ENCODE measurements at places on chromosomes 16 and 17.

DNA sequence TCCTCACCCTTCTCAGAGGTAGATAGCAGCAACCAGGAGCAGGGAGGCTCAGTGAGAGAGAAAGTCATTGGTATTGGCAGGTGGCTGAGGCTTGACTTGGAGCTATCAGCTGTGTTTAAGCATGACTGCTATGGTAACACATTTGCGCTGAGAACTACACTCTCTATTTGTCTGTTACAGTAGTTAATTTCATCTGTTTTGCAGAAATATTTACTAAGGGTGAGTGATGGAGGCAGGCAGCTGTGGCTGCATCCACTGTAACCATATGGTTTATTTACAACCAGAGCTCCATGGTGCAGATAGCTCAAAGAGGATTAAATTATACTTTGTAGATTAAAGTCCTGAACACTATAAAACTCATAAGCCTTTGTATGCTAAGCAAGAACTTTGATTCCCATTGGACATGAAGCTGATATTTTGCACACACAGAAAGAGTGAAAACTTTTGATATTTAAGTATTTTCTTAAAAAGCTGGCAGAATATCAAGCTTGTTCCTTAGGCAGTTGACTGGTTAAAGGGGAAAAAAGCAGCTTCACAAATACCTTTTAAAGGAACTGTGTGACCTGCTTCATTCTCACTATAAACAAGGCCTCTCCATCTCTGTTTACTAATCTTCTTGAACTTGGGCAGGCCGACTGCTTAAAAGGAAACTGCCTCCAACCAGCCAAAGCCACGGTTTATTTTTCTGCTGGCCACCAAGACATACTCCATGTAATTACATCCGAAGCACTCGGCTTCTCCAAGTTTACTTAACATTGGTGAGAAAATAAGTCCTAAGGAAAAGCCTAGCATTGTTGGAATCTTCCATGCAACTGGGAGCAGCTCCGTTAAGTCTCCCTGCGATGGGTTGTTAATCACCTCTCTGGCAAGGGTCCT is 299.8 kb upstream of the ZFHX3 start:
- DNase-seq = no peak

- DNase-seq = no peak
These were observed 3.1 kb downstream of the ALOX12 start for GRCh38 chr17:6998855-6999508.

DNA sequence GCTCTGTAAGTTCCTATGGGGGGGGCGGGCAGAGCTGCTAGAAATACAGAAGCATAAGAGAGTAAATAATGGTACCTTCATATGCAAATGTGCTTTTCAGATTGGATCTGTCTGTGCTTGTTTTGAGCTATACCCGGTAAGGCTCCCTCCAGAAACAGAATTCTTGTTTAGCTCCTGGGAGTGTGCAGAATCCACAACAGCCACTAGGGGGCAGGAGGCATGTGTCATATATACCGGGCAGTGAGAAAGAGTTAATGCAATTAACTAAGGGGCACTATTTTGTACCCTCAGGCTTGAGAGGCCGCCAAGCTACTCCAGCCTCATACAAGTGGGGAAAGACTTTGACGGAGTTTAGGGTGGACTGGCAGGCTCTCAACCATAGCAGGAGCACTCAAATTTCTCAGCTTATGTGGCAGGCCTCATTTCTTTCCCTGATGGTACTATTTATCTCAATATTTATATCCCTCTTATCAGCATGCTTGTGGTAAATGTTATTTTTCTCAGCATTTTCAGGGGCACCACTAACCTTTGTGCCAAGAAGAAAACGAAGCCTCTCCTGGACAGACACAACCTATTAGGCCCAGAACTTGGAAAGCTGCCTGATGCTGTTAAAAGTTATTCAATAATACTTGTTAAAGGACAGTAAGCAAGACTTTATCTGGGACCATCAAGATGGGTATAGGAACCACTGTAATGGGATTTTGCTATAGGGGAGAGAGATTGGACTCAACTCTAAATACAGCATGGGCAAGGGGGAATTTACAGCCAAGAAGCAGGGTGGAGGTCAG is 10.7 kb upstream of the CENPV start:
- peak; percentile 87 for DNase-seq

GRCh38 chr16:53629607-53630312 is 73.9 kb downstream of the RPGRIP1L start:
- no peak for DNase-seq

GRCh38 chr17:57084361-57084801 is 665 bp upstream of the AKAP1 start:
- DNase-seq = no peak

DNA sequence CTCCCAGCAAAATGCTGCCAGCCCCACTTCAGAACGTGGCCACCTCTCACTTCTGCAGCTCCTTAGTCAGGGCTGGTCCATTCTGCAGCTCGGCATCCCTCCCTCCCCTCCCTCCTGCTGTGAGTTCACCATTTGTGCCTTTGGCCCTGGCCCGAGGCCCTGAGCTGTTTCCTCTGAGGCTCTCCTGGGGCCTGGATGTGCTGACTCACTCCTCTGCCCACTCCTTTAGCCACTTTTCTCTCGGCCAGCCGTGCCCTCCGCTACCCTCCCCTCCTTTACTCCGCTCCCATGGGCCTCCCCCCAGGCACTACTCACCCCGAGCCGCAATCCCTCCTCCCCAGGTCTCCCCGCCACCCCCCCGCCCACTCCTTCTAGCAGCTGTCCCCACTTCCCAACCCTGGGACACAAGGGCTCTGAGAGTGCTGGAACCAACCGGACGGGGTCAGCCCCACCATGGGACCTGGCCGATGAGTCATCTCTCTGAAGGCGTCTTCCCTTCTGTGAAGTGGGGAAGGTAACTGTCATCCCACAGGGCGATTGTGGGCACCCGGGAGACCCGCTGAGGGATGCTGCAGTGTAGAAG is 11.5 kb downstream of the KCNG4 start:
- no peak for DNase-seq

DNA sequence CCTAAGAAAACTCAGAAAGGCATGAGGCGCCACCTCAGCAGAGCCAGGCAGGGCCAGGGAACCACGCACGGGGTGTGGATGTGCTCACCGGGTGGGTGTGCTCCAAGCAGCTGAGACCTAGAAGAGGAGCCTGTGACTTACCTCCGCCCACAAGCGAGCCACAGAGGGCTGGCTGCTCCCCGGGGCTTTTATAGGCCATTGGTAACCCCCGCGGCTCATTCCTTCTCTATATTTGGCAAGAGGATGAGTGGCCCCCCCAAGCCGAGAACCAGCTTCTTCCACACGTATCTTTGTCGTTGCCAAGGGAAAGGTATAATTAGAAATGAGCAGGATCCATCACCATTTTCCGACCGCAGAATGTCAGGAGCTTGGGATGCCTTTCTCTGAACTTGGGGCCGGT is at the start of gene MYH3:
MYH3 (minus strand) TSS at position 162 of the 400 bp plus-strand sequence. CDS start 2,245 bp downstream, outside the sequence.
- DNase-seq = no peak

DNA sequence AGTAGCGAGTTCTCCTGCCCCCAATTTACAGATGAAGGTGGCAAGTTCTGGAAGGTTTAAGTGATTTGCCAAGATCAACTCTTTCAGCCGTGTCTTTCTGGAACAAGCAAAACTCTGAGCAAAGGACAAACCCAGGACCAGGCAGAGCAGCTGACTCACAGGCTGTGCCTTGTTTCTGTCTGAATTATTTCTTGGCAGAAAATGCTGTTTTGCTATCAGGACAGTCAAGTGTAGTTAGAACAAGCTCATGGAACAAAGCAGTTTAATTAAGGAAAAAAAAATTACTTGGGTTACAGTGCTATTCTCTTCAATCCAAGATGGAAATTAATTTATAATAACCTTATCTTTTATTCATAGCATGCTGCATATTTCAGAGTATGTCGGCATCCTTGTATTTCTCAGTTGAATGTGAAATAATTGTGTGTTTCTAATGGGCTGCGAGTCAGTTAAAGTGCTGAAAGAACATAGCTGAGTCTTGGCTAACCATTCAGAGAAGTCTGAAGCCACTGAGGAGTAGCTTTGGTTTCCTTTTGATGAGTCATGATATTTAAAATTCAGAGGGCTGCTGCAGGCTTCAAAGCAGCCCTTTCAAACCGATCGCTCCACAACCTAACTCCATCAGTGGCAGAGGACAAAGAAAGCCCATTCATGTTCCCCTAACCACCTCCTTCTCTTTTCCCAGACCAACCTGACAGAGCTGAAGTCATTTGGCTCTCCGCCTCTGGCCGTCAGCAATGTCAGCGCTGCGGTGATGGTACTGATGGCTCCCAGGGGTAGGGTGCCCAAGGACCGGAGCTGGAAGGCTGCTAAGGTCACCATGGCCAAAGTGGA is 143.7 kb downstream of the ZNF18 start:
- DNase-seq = no peak

- DNase-seq = no peak
These were observed 15.9 kb downstream of the EIF4A3 start for GRCh38 chr17:80130992-80131391.

GRCh38 chr16:64406770-64407181 is 715.1 kb downstream of the CDH11 start:
- no peak for DNase-seq

GRCh38 chr16:19287241-19287640 is 1.7 kb downstream of the CLEC19A start:
- no peak for DNase-seq

- DNase-seq = no peak
These were observed 103.7 kb downstream of the NOG start for GRCh38 chr17:56697190-56697589.

DNA sequence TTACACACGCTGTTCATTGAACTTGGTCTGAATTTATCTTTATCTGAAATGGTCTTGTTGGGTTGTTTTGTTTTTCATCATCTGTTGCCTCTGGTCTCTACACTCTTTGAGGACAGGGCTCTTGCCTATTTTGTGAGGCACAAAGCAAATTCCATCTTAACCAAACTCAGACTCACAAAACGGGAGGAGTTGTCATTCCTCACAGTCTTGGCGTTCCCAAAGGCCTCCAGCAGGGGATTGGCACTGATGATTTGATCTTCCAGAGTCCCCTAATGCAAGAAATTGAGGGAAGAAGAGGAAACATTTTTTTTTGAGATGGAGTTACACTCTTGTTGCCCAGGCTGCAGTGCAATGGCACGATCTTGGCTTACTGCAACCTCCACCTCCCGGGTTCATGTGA is 8.7 kb downstream of the MYH3 start:
- no peak for DNase-seq

DNA sequence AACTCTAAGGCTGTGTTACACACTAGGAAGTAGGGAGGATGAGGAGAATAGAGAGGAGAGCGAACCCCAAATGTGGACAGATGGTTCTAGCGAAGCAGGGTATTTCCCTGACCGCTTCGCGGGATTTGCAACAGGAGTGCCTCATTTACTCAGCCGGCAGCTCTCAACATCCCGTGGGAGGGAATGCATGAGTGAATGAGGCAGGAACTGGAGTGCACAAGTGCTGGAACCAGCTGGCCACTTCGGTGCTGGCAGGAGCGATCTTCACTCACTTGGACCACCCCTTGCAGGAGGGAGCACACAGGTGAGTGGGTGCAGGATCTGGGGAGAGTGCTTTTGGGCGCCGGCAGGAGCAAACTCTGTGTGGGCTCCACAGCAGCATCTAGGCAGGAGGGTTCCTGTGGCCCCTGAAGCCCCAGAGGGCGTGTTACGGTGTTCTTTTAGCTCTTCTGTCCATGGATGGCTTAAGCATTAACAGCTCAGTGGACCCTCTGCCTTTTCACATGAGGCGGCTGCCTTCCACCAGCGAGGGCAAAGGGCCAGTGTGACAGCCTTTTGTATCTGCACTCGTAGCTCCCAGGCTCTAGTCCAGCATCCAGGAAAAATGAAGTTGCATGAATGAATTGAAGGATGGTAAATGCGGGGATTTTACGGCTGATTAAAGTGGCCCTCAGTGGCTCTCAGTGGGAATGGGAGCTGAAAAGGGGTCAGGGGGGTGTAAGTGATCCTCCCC is 17.4 kb upstream of the ZNHIT3 start:
- DNase-seq = no peak

DNA sequence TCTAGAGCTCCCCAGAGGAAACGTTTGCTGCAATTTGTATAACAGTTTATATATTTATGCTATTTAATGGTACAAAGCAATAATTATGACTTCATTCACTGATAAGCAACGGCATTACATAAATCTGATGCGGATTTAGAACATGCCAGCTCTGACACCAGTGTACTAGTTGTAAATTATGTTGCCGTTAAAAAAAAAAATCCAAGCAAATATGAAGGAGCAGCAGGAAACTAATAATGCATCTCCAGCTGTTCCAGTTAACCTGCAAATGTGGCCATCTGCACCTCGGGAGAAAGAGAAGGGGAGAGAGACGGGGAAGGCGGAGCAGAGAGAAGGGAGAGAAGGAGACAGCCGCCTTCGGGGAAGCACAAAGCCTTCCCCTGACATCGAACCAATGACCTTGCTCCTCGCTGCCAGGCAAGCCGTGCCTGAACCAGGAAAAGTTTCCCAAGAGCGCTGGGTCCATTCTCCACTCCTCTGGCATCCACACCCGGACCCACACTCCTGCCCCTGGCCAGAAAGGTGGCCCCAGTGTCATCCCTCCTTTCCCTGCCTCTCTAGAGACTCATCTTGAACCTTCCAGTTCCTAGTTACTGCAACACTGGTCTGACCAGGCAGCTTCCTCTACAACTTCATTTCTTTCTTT is 174.8 kb downstream of the C16orf78 start:
- DNase-seq = no peak

- DNase-seq = no peak
These were observed 336.9 kb downstream of the SOX9 start for GRCh38 chr17:72457712-72458111.

GRCh38 chr17:8288336-8289102 is at the start of gene RANGRF:
Gene RANGRF (plus strand): TSS chr17:8288670. CDS start chr17:8288789, 119 bp downstream.
- DNase-seq = peak; percentile 90

- DNase-seq = no peak
These were observed at the start of gene CNGB1 for GRCh38 chr16:57970970-57971369. Gene CNGB1 (minus strand): TSS chr16:57971128. CDS start chr16:57967286, 3,842 bp downstream.

- no peak for DNase-seq
These were observed 34.2 kb upstream of the CCL1 start for GRCh38 chr17:34397265-34397664.

DNA sequence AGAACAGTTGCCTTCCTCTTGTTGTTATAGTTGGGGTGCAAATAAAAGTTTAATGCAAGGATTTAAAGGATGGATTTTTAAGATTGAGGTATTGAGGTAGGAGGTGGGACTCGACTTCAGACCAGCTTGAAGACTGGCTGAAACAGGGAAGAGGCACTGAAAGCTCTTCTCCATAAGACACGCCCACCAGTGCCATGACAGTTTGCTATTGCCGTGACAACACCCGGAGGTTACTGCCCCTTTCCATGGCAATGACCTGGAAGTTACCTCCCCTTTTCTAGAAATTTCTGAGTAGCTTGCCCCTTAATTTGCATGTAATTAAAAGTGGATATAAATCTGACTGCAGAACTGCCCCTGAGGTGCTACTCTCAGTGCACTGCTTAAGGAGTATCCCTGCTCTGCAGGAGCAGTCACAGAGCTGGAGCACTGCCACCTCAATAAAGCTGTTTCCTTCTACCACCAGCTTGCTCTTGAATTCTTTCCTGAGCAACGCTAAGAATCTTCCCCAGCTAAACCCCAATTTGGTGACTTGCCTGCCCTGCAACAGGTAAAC is 122.6 kb downstream of the SHISA6 start:
- no peak for DNase-seq

DNA sequence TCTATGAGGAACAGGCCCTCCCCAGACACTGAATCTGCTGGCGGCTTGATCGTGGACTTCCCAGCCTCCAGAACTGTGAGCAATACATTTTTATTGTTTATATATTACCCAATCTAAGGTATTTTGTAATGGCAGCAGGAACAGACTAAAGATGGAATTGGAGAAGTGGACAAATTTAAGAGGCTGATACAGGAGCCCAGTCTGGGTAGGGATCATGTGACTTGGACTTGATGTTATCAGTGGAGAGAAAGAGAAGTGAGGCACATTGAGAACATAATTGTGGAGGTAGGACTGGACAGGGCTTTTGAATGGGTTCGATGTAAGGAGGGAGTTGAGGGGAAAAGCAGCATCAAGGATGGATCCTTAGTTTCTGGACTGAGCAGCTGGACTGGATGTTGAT is 93.8 kb downstream of the USP31 start:
- no peak for DNase-seq
